ENCODE measurements at places on chromosomes 6 and 20.

GRCh38 chr6:20217324-20217855 lies 5.1 kb upstream of the MBOAT1 start:
- no peak for DNase-seq

- no peak for DNase-seq
Observed at GRCh38 chr20:62111148-62111547, 11.1 kb upstream of the LSM14B start.

GRCh38 chr20:18443886-18444285 lies 22.9 kb downstream of the DZANK1 start:
- peak; percentile 28 for DNase-seq

DNA sequence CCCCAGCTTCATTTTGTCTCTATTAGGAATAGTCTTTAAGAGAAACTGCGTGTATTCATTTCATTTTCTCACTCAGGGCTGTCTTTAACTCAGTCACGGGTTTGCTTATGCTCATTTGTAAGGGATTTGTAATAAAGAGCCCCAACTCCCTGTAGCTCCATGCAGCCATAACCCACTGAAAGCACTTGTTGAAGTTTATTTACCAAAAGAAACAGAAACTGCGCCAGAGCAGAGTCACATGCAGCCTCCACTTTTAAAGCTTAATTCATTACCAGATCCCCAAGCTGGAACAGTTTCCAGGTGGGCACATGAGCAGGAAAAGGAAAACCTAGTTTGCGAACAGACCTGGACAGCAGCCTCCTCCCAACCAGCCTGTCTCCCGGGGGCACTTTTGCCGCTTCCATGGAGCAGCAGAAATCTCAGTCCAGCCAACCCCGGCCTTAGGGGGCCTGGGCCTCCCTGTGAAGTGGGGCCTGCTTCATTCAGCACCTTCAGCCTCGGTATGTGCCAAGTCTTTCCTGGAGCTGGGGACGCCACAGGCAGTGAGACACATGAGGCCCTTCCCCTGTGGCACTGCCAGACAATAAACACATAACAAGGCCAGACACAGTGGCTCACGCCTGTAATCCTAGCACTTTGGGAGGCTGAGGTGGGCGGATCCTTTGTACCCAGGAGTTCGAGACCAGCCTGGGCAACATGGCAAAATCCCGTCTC lies 4.5 kb downstream of the BCAS4 start:
- no peak for DNase-seq

DNA sequence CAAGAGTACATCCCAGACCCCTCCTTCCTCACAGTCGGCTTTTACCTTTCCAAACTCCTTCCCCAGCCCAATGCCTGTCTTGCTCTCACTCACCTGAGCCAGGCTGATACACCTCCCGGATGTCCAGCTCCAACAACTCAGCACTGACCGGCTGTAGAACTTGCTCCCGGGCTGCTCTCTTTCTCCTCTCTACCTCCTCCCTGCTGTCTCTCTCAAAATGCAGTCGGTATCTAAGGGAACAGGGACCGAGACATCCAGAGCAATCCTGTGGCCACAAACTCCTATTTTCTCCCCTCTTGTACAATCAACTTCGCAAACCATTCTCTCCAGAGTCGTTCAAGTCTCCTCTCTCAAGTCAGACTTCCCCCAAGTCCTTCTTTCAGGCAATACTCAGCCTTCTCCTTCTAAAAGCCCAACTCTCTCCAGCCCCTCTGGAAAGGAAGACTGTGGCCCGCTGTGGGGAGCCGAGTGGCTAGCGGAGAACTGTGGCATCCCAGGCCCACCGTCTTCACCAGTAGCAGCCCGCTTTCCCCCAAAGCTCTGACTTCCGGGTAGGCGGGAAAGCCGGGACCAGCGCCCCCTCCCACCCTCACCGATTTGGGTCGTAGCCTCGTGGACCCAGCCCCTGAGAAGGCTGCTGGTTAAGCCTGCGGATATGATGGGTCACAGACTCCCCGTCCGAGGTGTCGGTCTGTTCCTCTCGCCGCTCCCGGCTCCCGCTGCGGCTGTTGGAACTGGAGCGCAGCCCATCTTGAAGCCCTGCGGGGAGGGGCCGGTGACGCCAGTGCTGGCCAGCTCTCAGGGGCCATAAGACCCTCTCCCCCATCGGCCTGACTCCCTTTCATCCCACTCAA lies 1.1 kb downstream of the GNL1 start:
- peak; percentile 17 for DNase-seq

GRCh38 chr6:74289884-74290283 lies 593.9 kb downstream of the CD109 start:
- peak; percentile 96 for DNase-seq

DNA sequence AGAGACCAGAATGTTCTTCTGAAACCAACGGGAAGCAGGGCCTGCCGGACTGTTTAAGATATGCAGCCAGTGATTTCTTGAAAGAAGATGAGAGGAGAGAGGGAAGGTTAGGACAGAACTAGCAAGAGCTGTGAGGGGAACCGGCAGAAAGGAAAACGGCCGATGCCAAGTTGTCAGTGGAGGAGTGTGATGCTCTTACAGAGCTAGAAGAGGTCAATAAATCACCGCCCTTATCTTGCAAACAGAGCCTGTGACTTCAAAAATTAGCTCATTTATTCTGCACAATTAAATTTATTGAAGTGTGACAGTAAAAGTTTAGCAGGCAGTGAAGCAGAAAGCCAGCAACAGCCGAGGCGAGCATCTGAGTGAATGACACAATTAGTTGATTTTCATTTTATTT lies 509.5 kb upstream of the ID4 start:
- no peak for DNase-seq

Data from AG10803 (cell line).